Nucleus accumbens (tissue), 56 donors: ENCODE measurements at places on chromosomes 12 and 14.

DNA sequence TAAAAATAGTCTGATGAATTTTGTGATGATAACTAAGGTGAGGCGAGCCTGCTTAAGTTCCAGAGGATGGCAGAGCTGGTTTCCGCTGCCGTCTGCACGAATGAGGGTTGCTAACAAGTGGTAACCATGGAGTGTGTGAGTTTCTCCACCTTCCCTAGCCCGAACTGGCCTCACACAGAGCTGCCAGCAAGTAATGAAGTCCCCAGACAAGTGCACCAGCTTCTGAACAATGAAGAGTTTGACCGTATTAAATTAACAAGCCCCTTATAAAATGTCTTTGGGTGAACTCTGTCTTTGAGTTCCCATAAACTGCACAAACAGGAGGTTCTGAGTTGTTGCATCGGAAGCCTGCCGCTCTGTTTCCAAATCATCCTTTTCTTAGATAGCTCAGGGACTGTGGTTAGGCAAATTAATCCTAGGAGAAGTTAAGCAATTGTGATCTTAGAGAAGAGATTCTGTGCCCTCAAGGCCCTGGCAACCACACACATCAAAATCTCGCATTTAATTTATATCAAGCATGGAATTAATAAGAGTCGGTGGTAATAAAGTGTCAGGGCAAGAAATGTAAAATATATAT, 274.1 kb upstream of the DAAM1 start:
- DNase-seq: no peak

- DNase-seq: no peak
These were observed 34.4 kb downstream of the BMAL2 start for GRCh38 chr12:27367078-27367477.

GRCh38 chr12:102483466-102483865, 3.1 kb upstream of the IGF1 start:
- no peak for DNase-seq

GRCh38 chr12:109053382-109054123, 1.2 kb downstream of the USP30 start:
- no peak for DNase-seq

DNA sequence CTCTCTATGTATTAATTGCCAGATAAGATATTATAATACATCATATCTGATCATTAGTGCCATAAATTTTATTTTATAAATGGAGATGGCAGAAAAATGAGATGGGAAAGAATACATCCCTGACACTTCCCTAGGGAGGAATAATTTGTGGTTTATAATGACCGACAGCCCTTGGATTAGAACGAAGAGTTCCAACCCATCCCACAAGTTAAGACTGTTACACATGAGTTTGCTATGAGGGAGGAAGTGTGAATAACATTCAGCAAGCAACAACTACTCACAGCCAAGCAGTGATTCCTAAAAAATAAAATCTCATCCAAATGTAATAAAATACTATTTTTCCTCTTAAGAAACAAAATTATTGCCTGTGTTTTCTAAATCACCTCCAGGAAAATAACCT, 299.0 kb downstream of the CCDC91 start:
- DNase-seq: no peak

- no peak for DNase-seq
These were observed 70.7 kb downstream of the NOVA1 start for GRCh38 chr14:26527095-26527494.

DNA sequence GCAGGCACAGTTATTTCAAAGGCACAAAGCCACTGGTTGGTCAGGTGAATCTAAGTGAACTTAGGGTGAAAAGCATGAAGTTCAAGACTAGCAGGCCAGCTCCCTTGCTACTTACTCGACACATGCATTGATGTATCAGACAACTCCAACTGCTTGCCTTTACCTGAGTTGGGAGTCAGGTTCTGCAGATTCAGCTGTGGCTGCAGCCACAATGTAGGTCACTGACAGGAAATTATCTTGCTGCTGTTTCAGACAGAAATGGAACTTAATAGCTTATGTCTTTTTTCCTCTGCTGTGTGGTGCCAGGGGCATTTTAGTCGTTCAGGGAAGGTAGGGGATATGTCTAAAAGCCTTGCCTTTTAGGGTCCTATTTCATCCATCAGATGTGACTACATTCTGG, 125.6 kb upstream of the RPH3A start:
- DNase-seq: no peak

GRCh38 chr14:93861836-93862235, 65.3 kb upstream of the FAM181A start:
- DNase-seq: no peak

DNA sequence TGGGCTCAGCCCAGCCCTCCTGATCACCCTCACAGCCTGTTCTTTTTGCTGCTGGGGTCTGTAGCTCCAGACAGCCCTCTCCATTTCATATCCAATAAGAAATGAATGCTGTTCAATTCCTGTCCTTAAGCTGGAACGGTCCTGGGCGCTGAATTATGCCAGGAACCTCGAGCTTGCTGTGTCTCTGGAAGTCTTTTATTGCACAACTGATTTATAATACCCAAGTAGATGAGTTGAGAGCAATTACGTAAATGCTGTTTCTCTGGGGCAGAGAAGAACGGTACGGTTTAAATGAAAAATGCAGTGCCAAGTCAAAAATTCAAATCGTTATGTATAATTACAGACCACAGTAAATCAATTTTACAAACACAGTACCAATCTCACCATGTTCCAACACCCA, 161.0 kb downstream of the SAMD4A start:
- DNase-seq: no peak

GRCh38 chr14:105532735-105533141, 6.4 kb downstream of the TMEM121 start:
- DNase-seq: no peak
